Mesendoderm (in vitro differentiated cells): ENCODE measurements at places on chromosomes 1 and 21.

- peak; percentile 68 for DNase-seq
Measured at GRCh38 chr1:58251430-58252073, 295.0 kb downstream of the OMA1 start.

DNA sequence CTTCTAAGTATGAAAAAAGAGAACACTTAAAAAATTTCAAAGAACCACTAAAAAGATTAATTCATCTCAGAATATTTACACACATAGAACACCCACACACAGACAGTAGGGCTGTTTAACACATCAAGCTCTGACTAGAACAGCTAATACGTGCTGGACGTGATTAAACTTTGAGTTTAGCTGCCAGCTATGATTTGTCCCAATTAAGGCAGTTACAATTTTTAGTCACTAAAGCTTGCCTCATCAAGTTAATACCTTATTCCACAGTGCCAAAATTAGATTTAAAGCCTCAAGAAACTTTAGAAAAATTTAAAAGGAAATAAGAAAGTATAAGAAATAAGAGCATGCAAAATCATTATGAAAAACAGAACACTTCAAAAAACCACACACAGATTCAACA lies 18.9 kb downstream of the SLC16A1 start:
- no peak for DNase-seq

DNA sequence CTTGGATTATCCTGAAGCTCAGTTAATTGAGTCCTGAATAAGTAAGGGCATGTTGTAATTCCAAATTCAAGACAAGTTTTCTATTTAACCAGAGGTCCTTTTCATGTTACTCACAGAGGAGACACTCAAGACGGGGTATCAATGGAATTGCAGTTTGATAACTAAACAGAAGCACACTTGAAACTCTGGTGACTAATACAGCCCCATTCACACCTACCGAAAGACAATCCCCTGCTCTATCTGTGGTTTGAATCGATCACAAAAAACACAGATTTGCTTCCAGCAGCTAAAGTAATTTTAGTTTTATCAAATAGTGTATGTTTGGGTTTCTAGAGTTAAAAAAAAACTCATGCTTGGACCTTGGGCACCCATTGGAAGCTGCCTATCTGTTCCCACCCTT lies 60.4 kb downstream of the TEX35 start:
- DNase-seq: no peak

- DNase-seq: peak; percentile 32
Measured at GRCh38 chr21:38220270-38220737, 36.5 kb upstream of the KCNJ15 start.

GRCh38 chr1:67165468-67166041 lies 699 bp upstream of the IL23R start:
- DNase-seq: no peak

- DNase-seq: peak; percentile 93
Measured at GRCh38 chr1:234599617-234600417, 10.2 kb downstream of the IRF2BP2 start.

DNA sequence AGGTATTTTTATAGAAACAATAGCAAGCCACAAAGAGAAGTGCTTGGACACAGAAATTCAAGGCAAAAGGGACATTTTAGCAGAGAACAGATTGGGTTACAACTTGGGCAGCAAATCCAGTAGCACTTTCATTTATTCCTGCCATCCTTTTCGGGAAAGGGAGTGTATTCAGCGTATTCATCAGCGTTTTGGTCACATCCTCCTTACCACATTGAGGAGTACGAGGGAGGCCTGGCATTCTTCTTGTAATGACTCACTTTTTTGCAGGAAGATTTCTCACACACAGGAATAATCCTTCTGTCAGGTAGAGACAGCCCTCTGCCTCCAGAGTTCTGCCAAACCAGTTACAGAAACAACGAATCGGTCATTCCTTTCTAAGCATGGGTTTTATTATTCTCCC lies 18.1 kb upstream of the FAM78B start:
- peak; percentile 76 for DNase-seq

GRCh38 chr1:204921855-204922516 lies 51.3 kb downstream of the NFASC start:
- no peak for DNase-seq

DNA sequence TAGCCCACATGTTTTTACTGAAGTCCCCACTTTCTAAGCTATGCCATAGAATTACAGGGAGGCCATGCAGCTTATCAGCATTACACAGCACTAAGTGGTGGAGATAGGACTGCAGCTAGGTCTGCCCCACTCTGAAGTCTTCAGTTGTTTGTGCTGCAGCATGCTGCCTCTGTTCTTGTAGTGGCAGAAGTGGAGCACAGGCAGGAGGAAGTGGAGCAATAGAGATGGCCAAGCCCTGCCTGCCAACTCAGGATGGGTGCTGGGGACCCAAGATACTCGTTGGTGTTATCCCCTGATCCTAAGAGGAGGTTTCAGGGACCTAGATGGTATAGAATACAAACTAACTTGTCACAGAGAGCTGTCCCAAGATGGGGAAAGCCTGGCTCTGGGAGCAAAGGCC lies 12.9 kb downstream of the MRPL37 start:
- no peak for DNase-seq

DNA sequence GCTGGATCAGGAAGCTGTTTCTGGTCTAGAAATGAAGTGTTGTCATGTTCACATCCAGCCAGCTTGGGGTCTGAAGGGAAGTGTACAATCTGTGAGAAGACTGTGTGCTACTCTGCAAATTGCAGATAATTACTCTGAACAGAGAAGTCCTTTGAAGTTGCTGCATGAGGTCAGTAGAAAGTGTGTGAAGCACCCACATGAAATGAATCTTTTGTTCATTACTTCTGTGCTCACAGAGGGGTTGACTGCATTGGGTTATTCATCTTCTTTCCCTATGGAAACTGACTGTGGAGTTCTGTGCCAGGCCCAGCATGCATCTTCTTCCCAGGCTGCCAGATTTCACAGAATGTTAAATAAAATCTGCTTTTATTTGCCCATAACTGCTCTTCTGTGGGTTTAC lies 47.1 kb downstream of the CTH start:
- no peak for DNase-seq

DNA sequence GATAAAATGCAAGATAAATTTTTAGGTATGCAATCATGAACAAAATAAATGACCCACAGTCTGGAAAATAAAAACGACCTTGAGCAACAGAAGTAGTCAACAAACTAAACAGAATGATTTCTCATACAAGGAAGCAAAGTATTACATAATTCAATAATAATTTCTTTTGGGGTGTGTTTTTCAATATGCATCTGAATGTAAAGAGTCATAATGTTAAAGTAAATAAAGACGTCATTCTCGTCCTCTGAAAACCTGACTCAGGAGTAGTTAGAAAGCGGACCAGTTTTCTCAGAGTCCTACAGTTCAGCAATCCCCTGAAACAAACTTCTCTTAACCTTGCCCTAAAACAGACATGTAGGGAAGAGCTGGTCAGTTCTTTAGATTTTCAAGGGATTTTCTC lies 18.6 kb downstream of the CDC42BPA start:
- no peak for DNase-seq

DNA sequence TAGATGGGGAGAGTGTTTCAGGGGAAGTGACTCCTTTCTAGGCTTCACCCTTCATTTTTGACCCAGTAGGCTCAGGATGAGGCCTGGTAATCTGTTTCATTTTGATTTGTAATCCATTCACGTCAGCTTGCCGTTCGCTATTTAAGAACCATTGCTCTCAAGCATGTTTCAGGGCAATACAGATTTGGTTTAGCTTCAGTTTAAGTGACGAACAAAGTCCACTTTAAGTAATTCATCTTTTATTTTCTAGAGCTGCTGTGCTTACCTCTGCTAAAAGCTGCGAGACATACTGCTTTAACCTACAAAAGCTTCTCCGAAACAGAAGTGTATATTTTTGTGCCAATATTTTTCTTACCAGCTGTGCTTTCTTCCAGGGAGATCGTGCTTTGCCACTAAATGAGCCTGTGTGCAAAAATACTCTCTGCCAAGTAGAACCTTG lies 8.9 kb upstream of the FMO3 start:
- DNase-seq: no peak

GRCh38 chr1:8879464-8879921 lies 1.0 kb upstream of the ENO1 start:
- peak; percentile 84 for DNase-seq

GRCh38 chr1:214352838-214353237 lies 71.9 kb downstream of the SMYD2 start:
- no peak for DNase-seq

DNA sequence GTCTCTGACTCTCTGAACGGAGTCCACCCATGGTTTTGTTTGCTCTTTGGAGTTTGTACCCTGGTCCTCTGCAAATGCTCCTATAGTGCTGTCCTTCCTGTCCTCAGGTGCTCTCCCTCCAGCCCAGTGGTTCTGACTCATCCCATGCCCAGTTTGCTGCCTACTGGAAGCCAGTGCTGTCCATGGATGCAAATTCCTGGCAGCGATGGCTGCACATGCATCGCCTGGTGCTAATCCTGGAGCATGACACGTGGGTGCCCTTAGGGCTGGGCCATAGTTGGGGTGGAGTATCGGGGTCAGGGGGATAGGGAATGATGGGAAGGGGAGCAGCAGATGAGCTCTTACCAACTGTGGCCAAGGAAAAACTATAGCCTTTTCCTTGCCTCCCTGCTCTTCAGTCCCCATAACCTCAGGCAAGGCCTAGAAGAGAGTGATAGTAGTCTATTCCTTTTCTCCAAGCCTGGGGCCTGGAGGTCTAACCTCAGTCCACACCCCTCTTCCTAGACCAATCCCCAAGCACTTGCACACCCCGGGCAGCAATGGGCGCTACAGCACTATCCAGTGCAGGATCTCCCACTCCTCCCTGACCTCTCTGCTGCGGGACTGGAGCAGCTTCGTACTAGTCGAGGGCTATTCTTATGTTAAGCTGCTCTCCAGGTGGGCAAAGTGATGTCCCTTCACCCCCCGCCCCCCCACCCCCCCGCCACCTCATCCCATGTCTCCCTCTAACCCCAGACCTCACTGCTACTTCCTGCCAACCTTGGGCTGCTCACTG lies 31.6 kb downstream of the HYI start:
- DNase-seq: no peak

- peak; percentile 71 for DNase-seq
Measured at GRCh38 chr1:7650801-7651200, 120.3 kb upstream of the VAMP3 start.

- no peak for DNase-seq
Measured at GRCh38 chr1:7476861-7477547, 294.1 kb upstream of the VAMP3 start.

- DNase-seq: no peak
Measured at GRCh38 chr1:199639453-199639852, 388.1 kb upstream of the NR5A2 start.

- no peak for DNase-seq
Measured at GRCh38 chr21:16311229-16311628, 581.4 kb downstream of the USP25 start.

DNA sequence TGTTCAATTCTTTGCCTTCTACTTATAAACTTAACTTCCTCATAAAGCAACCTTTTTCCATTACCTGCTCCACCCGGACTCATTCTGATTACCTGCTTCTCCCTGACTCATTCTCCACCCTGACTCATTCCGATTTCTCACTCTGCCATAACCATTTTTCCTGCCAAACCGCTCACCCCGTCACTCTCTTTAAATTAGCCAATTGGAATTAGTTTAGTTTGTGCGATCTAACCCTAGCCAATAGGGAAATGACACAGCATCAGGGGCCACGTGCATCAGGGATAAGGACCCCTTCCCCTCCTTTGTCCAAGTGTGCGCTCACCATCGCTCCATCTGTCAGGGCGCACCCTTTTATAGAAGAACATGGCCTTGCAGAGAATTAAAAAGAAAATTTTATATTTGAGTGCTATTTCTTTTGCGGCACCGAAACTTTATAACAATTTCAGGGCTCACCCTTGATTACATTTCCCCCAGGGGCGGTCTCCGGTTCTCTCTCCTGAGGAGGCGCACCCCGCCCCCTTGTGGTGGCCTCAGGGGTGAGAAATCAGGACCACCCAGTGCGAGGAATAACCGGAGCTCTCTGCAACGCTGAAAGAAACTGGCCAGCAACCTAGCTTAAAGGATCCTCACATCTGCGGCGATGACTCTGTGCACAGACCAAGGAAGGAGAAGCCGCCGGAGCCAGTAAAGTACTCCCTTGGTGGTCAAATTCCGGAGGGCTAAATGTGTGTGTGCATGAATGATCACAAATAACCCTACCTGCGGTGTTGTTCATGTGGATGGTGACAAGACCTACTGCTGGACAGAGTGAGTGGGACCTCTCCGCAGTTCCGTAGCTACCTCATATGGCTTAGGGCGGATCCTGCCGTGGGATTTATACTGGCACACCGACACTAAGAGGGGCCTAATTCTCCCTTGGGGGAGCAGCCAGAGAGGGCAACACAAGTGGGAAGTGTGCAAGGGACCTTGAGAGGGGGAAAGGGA lies 30.3 kb upstream of the CBR3 start:
- peak; percentile 81 for DNase-seq

DNA sequence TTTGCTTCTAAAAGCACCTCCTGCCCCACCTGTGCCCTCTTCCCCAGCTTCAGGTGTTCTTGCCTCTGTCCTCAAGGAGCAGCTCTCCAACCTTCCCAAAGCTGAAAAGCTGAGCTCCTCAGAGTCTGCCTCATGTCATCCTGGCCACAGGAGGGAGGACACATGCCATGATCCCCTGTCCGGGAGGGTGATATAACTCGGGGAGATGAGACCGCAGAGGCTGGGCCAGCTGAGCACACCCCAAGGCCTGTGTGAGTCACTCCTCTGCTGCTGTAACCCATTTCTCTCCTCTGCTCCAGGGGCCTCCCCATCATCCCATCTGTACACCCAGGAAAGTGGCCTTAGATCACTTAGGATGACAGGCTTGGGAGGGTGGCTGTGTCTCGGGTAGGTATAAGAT lies 49.8 kb downstream of the EPHB2 start:
- DNase-seq: no peak

DNA sequence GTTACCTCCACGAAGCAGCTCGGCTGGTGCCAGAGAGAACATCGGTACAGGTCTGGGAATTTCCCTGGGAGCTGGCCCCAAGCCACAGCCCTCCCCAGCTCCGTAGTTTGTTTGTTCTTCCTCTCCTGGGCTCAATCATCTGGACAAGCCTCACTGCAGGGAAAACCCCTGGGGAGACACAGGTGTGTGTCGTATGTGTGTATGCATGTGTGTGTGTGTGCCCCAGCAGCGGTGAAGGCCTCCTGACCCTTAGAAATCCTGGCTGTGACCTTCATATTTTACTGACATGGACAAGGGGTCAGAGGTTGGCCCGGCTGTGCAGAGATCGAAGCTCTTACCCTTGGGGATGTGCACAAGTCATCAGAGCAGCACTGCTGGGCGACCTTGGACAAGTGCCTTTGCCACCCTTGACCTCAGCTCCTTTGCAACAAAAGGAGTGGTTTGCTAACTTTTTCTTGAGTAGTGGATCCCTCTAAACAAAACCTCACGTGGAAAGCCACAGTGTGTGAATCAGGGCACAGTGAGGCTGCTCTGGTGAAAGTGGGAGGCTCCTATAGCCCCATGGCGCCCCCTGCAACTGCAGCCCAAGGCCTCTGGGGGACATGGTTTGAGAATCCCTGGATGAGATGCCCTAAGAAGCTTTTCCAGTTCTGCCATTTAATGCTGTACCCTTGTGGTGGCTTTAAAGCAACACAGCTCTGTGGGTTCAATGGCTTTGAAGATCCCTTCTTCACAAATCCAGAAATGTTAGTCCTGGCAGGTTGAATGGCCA lies 12.3 kb upstream of the IL22RA1 start:
- DNase-seq: peak; percentile 73

GRCh38 chr1:155071701-155072100 lies 6.9 kb upstream of the EFNA3 start:
- peak; percentile 86 for DNase-seq

- no peak for DNase-seq
Measured at GRCh38 chr1:117096951-117097408, 24.6 kb downstream of the TRIM45 start.

GRCh38 chr1:111561328-111561727 lies 57.9 kb upstream of the ADORA3 start:
- no peak for DNase-seq

- DNase-seq: no peak
Measured at GRCh38 chr1:183882335-183883167, 77.6 kb downstream of the RGL1 start.
